ENCODE measurements at places on chromosomes 12 and 14.

DNA sequence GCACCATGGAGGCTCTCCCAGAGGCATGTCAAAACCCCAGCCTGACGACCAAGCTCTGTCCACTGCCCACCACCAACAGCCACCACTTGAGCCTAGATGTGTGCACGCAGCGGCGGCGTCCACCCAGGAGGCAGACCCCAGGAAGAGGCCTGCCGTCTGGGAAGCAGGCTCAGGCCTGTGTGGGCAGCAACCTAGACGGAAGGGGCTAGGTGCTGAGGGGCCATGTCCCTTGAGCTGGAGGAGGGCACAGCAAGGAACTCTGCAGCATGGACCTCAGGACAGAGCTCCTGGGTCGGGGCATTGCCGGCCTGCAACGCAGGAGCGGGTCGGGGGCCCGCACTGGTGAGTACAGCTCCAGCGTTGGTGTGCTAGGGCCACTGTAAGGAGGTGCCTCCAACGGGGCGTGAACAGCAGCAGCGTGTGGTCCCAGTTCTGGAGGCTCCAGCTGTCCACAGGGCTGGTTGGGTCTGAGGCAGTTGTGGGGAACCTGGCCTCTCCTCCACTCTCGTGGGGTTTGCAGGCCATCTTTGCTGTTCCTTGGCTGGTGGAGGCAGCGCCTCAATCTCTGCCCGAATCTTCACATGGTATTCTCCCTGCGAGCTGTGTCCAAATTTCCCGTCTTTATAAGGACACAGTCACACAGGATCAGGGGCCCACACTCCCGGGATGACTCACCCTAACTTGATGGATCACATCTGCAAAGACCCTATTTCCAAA lies 20.5 kb downstream of the ZBTB42 start:
- DNase-seq = no peak

GRCh38 chr14:99752486-99753121 lies 40.6 kb upstream of the EML1 start:
- DNase-seq = no peak

DNA sequence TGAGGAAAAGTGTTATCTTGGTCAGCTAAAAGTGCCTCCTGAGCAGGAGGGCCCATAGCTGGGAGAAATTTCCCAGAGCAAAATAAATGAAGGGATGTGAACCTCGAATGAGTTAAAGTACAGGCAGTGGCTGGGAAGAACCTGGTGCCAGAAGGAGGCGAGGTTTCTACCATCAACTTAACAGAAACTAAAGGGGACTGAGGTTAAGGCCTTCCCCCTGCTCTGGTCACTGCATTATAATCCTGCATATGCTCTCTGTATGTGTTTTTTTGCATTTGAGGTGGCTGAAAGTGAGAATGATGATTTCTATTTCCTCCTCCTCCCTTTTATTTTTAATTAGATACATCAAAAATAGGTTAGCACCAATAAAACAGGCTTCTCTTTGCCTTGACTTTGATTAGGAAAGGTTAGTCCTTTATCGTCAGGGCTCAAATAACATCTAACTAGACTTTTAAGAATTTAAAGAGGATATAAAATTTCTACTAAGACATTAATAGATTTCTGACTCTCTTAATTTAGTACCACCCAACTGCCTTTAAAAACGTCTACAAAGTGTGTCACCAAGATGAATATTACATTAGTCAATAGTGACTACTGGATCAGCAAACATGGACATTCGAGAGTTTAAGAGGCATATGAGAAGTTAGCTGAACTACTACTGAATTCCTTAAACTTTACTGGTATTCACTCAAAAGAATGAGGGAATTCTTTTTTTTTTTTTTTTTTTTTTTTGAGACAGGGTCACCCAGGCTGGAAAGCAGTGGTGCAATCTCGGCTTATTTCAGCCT lies 49.2 kb downstream of the GALNT4 start:
- no peak for DNase-seq

DNA sequence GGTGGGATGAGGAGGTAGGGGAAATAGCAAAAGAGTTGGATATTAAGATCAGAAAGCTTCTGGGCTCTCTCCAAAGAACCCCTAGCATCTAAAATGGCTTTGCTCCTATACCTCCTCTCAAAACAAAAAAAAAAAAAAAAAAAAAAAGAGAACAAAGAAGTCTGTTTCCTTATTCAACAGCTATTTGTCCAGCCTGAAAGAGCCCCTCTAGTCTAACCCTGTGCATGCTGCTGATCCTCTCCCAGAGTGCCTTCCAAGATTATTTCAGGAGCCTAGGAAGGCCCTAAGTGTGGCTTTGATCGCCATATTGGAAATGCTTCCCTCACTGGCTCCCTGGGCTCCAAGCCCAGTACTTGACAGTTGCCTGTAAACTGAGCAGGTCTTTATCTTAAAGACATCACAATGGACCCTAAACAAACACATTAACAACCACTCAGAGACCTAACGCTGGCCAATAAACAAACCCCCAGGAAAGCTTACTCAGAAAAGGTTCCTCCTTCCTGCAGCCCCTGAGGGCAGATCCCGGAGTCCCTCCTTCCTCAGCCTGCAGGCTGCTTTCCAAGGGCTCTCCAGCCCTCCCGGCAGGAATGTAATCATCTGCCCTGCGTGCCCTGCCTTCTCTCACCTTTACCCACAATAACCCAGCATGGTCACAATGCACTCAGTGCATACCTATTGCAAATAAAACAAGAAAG lies 17.4 kb upstream of the COL2A1 start:
- no peak for DNase-seq

- DNase-seq = no peak
Measured at GRCh38 chr14:102821252-102821651, 44.0 kb downstream of the TRAF3 start.

GRCh38 chr14:91872517-91873470 lies 5.5 kb upstream of the TC2N start:
- DNase-seq = no peak

GRCh38 chr12:88893801-88894200 lies 313.5 kb upstream of the KITLG start:
- no peak for DNase-seq

DNA sequence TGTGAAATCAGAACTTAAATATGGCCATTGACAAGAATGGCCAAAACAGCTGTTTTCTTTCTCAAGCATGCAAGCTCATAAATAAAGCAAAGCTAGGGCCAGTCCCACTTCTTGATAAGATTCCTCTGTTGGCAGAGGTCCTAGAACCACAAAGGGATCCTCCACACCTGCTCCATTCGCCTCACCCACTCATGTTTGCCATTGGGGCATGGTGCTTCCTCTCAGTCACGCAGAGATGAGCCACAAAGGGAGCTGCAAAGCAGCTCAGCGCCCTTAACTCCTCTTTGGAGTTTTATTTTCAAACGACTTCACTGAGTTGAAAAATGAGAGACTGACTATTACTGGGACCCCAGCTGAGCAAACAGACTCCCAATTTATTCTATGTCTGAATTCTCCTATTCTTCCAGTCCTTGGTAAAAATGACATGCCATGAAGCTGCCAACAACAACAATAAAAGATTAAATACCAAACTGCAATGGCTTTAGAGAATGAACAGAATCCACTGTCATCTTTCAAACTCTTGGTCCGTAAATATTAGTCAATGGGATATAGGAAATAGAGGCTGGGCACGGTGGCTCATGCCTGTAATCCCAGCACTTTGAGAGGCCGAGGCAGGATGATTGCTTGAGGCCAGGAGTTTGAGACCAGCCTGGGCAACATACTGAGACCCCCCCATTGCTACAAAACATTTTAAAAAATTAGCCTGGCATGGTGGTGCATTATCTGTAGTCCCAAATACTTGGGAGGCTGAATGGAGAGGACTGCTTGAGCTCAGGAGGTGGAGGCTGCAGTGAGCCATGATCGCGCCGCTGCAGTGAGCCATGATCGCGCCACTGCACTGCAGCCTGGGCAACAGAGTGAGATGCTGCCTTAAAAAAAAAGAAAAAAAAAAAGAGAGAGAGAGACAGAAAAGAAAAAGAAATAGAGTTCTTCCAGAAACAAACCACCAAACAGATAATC lies 16.4 kb downstream of the MANSC1 start:
- no peak for DNase-seq

GRCh38 chr14:51472881-51473280 lies 178.8 kb upstream of the FRMD6 start:
- no peak for DNase-seq

All from left renal pelvis (tissue), 4 donors.